Endothelial cell (in vitro differentiated cells): ENCODE measurements at places on chromosomes 1 and 21. TPM values are rescaled to one million over a fixed set of nuclear protein-coding genes. Genes with fewer than 3 reads are reported as not detected.
A peak's percentile ranks its signal among the peaks of the same experiment; 100 is the strongest.

The OR2T29 gene
- total RNA-seq = not detected

The AVPR1B gene
- not detected for total RNA-seq

The DSCAM gene
- total RNA-seq = 0.21 TPM

The SOAT1 gene
- total RNA-seq = 24.1 TPM

The SDC3 gene
- 51.3 TPM for total RNA-seq

DNA sequence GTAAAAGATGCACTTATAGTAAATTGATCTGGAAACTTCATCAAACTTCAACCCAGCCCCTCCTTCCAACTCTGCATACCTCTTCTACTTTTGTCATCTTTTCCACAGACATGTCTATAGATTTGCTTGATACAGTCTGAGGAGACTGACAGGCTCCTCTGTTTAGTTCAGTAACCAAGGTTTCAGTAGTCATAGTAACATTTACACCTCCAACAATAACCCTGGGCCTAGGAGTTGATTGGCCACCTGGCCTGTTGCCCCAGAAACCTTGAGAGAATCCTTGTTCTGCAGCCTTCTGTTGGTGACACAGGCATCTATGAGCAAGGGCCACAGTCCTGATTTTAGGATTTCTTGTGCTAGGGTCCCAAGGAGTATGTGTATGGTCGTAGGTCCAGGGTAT lies at the start of gene CFAP141:
Gene CFAP141 (minus strand): TSS at position 138 of the 400 bp plus-strand sequence. CDS start 26 bp downstream, at position 112.
- DNase-seq = no peak

- DNase-seq = no peak
Observed at GRCh38 chr21:17758683-17759082, 60.5 kb downstream of the C21orf91 start.

GRCh38 chr1:68173936-68174737 lies 58.2 kb downstream of the WLS start:
- no peak for DNase-seq

DNA sequence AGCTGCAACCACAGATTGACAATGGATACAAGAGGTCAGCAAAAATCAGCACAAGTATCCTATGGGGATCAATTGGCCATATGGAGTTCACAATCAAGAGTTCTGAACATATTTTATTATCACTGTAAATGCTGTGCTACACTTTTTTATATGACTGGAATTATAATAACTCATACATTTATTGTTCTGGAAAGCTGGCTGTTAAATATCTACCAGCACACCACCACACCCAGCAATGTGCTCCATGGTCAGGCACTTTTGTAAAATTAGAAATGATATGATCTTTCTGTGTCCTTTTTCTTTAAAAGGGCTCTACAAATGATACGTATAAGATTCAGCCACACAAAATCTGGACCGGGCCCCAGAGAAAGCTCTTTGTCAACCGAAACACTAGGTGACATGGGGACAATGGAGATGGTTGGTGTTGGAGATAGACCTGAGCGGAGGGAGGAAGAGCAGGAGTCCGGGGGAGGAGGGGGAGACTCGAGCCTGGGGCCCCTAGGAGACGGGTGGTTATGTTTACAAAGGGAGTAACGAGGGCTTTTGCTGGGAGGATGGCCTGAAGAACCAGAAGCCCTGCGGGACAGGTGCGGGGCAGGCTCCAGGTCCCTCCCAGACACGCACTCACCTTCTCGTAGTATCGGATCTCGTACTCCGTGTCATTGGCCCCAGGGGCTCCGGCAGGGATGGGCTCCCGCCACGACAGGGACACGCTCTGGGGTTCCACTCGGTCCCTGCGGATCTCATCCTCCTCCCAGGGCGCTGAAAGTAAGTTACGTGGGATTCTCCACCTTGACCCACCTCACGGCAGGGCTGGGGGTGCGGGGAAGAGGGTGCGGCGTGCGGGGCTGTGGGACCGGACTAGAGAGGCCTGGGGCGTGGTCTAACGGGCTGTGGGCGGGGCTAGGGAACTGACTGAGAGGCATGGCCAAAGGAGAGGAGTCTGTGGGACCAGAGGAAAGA lies 30.0 kb downstream of the EPHA10 start:
- no peak for DNase-seq

DNA sequence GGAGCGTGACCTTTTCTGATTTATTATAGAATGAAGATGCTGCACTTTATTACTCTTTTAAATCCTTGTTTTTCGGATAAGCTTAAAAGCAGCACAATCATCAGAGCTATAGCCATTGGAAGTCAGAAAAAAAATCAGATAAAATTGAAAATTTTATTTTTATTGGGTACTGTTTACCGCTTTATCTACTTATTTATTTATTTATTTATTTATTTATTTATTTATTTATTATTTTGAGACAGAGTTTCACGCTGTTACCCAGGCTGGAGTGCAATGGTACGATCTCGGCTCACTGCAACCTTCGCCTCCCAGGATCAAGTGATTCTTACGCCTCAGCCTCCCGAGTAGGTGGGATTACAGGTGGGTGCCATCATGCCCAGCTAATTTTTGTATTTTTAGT lies 83.1 kb upstream of the CHRM3 start:
- no peak for DNase-seq

DNA sequence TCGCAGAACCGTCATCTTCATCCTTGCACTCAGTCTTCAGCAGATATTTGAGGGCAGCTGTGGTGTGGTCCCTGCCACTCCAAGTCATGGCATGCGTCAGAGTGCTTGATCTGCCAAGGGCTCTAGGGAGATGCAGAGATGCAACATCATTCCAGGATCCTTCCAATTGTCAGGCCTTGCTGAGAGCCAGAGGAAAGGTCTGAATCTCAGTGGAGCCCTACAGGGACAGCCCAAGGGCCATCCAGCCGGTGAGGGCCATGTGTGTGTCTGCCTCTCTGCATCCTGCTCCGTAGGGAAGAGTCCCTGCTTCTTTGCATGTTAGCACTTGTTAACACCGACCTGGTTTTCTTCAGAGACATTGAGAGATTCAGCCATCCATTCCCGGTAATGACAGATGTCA lies 17.6 kb downstream of the MAPKAPK2 start:
- no peak for DNase-seq

DNA sequence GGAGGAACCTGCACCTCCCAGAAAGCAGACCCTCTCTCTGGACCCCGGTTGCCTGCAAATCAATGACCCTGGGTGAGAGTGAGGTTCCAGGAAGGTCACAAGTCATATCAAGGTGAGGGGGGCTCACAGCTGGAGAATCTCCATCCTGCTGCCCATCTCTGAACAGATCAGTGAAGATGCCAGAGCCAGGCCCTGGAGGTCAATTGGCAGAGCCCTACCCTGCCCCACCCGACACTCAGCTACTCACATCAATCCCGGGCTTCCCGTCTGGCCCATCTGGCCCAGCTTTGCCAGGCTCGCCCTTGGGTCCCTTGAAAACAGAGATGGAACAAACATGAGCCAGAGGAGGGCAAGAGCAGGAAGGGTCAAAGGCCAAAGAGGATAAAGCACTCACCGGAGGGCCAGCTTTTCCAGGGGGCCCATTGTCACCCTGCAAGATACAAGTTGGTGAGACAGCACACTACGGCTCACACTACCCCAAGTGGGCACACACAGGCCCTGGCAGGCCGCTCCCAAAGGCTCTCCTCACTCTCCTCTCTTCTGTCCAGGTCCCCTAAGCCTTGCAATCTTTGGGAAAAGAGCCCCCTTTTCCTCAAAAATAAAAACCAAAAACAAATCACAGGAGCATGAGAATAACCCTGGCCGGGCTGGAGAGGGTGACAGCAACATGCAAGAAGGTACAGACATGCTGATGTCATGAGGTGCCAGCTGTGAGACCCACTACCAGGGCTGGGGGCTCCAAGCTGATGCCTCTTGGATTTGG lies 2.9 kb downstream of the COL9A2 start:
- DNase-seq = no peak

- DNase-seq = peak; percentile 28
Observed at GRCh38 chr21:39647476-39647875, 34.7 kb downstream of the B3GALT5 start.

DNA sequence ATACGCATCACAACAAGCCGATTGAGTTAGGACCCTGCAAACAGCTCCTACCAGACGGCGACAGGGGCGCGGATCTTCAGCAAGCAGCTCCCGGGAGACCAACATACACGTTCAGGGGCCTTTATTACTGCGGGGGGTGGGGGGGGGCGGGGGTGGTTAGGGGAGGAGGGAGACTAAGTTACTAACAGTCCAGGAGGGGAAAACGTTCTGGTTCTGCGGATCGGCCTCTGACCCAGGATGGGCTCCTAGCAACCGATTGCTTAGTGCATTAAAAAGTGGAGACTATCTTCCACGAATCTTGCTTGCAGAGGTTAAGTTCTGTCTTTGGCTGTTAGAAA lies 162.0 kb downstream of the RUNX1 start:
- no peak for DNase-seq

- no peak for DNase-seq
Observed at GRCh38 chr1:56266359-56266758, 313.0 kb downstream of the PLPP3 start.

DNA sequence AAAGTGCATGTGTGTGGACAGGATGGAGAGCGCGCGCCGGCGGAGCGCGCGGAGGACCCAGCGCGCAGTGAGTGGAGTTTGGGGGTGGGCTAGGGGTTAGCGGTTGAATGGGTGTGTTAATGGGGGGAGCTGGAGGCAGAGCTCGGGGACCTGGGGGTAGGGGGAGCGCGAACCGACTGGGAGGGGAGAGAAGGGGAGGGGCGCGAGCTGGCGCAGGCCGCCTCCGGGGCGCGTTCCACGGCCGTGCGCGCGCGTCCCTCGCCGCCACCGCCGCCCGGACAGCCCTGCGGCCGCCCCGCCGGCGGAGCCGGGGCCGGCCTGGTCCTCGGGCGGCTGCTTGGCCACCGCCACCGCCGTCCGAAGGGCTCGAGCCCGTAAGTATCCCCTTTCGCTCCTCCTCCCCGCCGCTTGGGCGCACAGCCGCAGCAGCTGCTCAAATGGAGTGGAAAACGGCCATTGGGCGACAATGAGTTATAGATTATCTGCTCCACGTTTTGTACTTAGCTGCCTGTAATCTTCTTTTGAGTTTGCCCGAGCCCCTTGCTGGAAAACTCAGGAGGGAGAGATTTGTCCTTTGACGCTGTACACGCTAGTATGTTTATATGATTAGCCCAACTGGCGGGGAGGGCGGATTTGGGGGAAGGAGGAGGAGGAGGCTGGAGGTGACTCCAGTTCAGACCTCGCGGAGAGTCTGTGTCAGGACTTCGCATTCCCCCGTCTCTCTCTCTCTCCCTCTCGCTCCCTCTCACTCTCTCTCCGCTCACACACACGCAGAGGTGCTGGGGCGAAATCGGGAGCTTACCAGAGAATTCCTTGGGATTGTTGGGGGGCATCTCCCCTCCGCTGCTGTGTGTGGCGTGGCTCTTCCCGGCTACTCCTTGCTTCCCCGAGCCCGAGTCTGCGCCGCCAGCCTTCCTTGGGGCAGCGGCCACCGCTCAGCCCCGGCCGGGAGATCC lies at the start of gene ADGRL2:
Gene ADGRL2 (plus strand): TSS at position 240 of the 956 bp plus-strand sequence. CDS start 36,051 bp downstream, outside the sequence.
- DNase-seq = peak; percentile 68
